ENCODE measurements at places on chromosomes 11 and 22. TPM values are rescaled to one million over a fixed set of nuclear protein-coding genes. Genes with fewer than 3 reads are reported as not detected.

The CCT8L2 gene
- total RNA-seq: not detected

The MUC5B gene
- total RNA-seq: 4.3 TPM

The ADAMTS15 gene
- 10.2 TPM for total RNA-seq

The CFL1 gene
- total RNA-seq: 2,400 TPM

The SPDYC gene
- total RNA-seq: not detected

The TMEM191C gene
- total RNA-seq: 1.0 TPM

The HEPN1 gene
- not detected for total RNA-seq

The ART1 gene
- not detected for total RNA-seq

The GGTLC3 gene
- total RNA-seq: not detected

The GLYATL1 gene
- not detected for total RNA-seq

The EI24 gene
- 102 TPM for total RNA-seq

The SMTNL1 gene
- not detected for total RNA-seq

Data from A549 treated with ZK216348 at 1 μM for 4 hours (cell line).